DMS153 (cell line): ENCODE measurements at places on chromosomes 16 and 17.
A peak's percentile ranks its signal among the peaks of the same experiment; 100 is the strongest.

- DNase-seq = no peak
Measured at GRCh38 chr17:81840826-81841778, 6.3 kb upstream of the PPP1R27 start.

DNA sequence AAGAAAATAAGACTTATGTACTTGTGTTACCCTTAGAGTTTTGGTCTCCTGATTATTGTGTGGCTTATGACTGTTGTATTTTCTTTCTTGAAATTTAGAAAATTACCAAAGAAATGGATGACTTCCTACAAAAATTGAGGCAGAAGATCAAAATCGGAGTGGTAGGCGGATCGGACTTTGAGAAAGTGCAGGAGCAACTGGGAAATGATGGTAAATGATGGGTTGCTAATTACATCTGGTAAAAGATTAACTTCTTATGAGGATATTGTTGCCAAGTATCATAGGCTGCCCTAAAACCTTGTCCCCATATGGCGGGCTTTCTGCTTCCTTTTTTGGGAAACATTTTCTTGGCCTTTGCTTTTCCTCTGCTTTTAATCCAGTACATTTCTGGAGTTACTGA is 4.1 kb downstream of the PMM2 start:
- no peak for DNase-seq

GRCh38 chr16:49341706-49342105 is 31.9 kb upstream of the C16orf78 start:
- DNase-seq = no peak

DNA sequence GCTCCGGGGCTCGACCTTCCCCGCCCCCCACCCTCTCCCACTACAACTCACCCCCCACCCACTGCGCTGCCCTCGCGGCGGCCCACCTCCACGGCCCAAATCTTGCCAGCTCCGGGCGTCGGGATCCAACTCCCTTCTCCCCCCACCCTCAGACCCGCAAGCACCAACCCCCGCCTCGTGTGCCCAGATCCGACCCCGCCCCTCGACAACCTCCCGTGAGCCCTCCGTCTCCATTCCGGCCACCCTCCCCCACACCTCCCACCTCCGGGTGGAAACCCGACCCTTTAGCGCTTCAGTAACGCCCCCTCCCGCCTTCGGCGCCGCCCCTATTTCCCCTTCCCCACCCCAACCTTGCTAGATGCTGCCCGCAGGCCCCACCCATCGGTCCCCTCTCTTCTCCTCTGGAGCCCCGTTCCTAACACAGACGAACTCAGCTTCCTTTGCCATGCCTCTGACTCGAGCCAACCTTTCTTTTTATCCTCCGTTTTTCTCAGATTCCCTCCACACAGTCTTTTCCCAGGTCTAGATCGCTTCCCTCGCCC is 717 bp downstream of the UBE2Z start:
- DNase-seq = peak; percentile 21

- peak; percentile 10 for DNase-seq
Measured at GRCh38 chr16:30005341-30006094, 5.3 kb downstream of the DOC2A start.

- DNase-seq = no peak
Measured at GRCh38 chr17:11928436-11928835, 68.8 kb downstream of the ZNF18 start.

DNA sequence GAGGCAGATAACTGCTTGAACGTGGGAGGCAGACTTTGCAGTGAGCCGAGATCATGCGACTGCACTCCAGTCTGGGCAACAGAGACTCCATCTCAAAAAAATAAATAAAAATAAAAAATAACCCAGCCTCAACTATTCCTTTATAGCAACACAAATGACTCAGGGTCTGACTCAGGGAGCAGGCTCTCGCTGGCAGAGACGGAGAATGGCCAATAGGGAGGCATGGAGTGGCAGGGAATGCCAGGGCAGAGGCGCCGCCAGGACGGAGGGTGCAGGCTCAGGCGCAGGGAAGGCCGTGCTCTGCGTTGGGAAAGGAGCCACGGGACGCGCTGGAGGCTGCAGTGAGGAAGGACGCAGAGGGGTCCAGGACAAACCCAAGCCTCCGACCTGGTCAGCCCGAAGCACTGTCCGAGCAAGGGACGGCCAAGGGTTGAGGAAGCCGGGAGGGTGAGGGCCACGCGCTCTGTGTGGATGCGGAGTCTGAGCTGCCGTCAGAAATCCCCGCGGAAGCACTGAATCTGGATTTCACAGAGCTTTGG is 40.3 kb downstream of the PKD1 start:
- DNase-seq = no peak

DNA sequence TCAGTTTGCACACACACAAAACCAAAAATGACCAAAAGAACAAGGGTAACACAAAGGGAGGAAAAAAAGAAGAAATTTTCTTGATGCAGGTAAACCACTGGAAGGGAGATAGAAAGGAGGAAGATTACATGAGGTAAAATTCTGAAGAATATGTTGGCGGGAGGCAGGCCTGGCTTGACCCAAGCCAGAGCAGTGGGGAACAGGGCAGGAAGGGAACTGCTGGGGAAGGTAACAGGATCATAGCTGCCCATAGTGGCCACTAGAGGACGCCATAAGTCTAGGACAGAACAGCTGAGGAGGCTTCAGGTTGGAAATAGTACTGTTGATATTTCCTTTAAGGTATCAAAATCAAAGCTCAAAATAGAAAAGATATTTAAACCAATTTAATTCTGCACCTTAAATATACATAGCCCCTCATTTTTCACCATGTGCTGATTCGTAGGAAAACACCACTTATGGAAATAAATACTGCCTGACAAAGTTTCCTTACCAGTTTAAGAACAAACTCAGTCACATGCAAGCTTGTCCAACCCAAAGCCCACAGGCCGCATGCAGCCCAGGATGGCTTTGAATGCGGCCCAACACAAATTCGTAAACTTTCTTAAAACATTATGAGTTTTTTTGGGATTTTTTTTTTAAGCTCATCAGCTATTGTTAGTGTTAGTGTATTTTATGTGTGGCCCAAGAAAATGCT is 15.5 kb downstream of the VPS35 start:
- DNase-seq = peak; percentile 17

DNA sequence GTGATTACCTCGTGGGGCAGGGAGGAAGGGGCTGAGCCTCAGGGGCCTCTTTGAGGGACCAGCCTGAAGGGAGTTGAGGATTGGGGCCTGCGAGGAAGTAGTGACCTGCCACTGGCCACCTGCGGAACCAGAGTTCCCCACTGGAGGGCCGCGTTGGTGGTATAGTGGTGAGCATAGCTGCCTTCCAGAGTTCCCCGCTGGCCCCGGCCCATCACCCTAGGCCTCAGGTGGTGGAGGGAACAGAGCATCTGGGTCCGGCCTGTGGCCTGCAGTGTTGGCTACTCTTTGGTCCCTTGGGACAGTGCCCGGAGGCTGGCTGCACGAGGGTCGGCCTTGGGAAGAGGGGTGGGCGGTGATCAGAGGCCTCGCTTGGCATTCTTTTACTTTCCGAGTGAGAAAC is 20.5 kb downstream of the MGAT5B start:
- DNase-seq = no peak

- peak; percentile 29 for DNase-seq
Measured at GRCh38 chr17:75848523-75849278, 4.5 kb upstream of the UNC13D start.

- no peak for DNase-seq
Measured at GRCh38 chr17:68955181-68955841, at the start of gene ABCA8. Gene ABCA8 (minus strand): TSS chr17:68955392. CDS start chr17:68942034, 13,358 bp downstream.

- no peak for DNase-seq
Measured at GRCh38 chr17:42392692-42393415, 4.6 kb upstream of the STAT3 start.

GRCh38 chr16:77183137-77183536 is 7.9 kb upstream of the MON1B start:
- DNase-seq = no peak

- DNase-seq = no peak
Measured at GRCh38 chr17:32894245-32894644, 17.3 kb upstream of the MYO1D start.

- DNase-seq = peak; percentile 95
Measured at GRCh38 chr17:72407336-72407909, 286.6 kb downstream of the SOX9 start.

DNA sequence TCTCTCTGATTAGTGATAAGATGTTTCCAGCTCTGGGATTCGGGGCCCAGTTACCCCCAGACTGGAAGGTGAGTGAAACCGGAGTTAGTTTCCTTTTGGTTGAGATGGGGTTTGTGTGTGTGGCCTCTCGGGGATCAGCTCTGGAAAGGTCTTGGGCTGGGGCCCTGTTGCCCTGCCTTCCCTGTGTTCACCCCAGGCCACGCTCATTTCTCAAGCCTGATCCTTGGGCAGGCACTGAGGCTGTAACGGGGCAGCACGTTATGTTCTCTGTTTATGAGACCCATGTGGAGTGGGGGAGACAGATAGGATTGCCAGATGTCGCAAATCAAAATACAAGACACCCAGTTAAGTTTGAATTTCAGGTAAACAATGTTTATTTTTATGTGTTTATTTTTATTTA is 35.5 kb downstream of the CPNE2 start:
- no peak for DNase-seq

DNA sequence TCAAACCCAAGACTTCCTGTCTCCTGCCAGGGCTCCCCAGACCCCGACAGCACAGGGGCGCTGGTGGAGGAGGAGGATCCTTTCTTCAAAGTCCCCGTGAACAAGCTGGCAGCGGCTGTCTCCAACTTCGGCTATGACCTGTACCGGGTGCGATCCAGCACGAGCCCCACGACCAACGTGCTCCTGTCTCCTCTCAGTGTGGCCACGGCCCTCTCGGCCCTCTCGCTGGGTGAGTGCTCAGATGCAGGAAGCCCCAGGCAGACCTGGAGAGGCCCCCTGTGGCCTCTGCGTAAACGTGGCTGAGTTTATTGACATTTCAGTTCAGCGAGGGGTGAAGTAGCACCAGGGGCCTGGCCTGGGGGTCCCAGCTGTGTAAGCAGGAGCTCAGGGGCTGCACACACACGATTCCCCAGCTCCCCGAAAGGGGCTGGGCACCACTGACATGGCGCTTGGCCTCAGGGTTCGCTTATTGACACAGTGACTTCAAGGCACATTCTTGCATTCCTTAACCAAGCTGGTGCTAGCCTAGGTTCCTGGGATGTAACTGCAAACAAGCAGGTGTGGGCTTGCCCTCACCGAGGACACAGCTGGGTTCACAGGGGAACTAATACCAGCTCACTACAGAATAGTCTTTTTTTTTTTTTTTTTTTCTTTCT is 8.1 kb downstream of the SERPINF1 start:
- DNase-seq = no peak

- DNase-seq = peak; percentile 24
Measured at GRCh38 chr16:84062734-84063640, 20.4 kb upstream of the SLC38A8 start.

- DNase-seq = no peak
Measured at GRCh38 chr17:42333053-42333452, 44.8 kb downstream of the STAT5A start.

GRCh38 chr17:43888548-43888947 is 18.8 kb downstream of the MPP2 start:
- no peak for DNase-seq

GRCh38 chr17:44352828-44353671 is 7.9 kb downstream of the GRN start:
- DNase-seq = no peak

GRCh38 chr17:38449364-38449763 is 21.1 kb downstream of the ARHGAP23 start:
- DNase-seq = no peak

- DNase-seq = no peak
Measured at GRCh38 chr16:54453871-54454270, 167.3 kb upstream of the IRX3 start.

DNA sequence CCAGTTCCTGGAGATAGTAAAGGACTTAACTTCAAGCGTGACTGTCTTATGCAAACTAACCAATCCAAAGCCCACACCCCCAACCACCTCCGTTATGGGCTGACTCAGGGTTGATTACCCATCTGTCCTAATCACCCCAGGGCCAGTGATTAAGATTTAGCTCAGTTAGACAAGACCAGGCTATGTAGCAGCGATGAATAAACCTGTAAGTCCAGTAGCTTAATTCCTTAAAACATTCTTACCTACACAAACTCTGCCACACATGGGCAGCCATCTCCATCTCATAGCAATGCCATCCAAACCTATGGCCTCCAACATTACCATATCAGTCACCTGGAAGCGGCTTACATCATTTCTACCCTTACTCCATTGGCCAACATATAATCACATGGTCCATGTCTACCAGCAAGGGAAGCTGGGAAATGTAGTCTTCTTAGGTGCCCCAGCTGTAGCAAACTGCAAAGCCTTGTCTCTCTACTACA is 266.7 kb downstream of the SHISA9 start:
- DNase-seq = no peak

DNA sequence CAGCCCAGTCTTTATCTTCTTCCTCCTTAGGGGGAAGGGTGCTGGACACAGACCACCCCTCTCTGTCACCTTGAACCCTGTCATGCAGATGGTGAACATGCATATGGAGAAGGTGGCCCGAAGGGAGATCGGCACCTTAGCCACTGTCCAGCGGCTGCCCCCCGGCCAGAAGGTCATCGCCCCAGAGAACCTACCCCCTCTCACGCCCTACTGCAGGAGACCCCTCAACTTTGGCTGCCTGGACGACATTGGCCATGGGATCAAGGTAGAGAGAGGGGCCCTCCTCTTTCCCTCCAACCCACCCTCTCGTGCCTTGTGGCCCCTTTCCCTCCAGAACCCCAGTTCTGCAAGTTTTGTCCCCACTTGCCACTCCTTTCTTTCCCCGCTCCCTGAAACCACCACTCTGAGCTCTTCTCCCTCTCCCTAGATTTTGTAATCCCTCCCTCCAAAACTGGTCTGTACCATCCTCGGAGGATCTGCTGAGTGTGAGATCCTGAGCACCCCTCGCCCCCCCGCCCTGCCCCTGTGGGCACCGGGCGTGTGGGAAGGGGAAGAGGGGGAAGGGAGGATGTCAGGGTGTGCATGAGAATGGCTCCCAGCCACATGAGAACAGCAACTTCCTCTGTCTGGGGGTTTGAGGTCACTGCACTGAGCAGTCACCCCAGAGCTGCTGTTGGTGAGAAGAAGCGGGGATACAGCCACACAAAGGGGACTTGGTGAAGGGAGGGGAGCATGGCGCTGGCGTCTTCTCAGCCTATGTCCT is 7.3 kb downstream of the ABI3 start:
- no peak for DNase-seq

GRCh38 chr17:80354336-80354735 is 60.6 kb upstream of the ENDOV start:
- no peak for DNase-seq
